ENCODE measurements at places on chromosomes 1 and 21.

DNA sequence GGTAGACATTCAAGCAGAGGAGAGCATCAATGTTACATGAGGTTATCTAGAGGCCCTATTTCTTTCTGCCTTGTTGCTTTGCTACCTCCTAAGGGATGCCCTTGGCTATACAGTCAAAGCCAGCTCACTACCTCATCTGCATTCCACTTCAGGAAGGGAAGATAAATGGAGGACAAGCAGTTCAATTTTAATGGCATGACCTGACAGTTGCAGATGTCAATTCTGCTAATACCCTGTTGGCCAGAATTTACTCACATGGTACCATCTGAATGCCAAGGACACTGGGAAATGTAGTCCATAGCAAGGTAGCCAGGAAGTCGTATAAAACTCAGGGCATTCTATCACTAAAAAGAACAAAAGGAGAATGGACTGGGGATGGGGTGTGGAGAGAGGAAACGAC lies 31.5 kb downstream of the PALMD start:
- no peaks in the 10 kb centered on the region for H3K4me1 ChIP-seq
- H3K27ac ChIP-seq, result no peak overlapping the region
- H3K36me3 ChIP-seq, result no peaks in the 10 kb centered on the region

DNA sequence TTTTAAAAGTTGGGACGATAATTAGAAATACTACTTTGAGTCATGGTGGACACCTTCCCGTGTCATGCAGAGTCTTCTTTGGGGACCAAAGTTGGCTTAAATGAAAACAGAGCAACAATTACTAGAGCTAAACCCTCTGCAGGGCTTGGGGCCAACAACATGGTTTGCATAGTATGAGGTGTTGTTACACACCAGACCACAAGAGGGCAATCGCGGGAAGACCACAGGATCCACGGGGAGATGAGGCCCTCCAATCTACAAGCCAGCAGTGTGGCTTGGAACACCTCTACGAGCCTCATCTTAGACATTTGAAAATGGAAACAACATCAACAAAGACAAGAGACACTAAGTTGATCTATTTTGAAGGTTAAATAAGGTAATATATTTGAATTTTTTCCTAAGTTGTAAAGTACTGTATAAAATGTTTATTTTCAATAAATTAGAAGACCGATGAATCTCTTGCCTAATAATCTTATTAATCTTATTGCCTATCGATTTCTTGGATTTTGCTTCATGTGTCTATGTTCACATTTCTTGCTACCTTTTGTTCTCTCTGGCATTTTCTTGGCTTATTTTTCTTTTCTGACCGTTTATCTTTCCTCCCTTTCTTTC lies 8.2 kb upstream of the SMCP start:
- H3K4me3 ChIP-seq, result no peak overlapping the region
- DNase-seq, result peak; percentile 46
- no peaks in the 10 kb centered on the region for H3K4me1 ChIP-seq
- peaks cover 5% of the 10 kb centered on the region for H3K27me3 ChIP-seq

GRCh38 chr1:80825067-80825466 lies 975.7 kb upstream of the ADGRL2 start:
- H3K36me3 ChIP-seq, result no peaks in the 10 kb centered on the region
- H3K4me3 ChIP-seq, result no peak overlapping the region
- H3K27ac ChIP-seq, result no peak overlapping the region

DNA sequence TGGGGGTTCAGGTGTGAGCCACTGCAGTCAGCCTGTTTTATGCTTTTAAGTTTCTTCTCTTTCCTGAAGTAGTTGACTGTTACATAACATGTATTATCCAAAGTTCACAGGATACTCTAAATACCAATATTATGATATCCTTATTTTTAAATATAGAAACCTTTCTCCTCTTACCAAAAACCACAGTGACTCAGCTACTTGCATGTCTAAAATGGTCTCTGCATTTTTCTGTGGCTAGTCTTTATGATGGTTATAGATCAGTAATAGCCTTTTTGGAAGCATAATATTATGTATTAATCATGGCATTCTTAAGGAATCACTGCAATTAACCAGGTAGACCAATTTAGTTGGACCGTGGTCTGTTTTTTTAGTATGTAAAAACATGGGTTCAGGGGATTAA lies 210.8 kb upstream of the CACYBP start:
- H3K27ac ChIP-seq, result no peak overlapping the region
- H3K4me1 ChIP-seq, result peaks cover 14% of the 10 kb centered on the region
- no peak overlapping the region for H3K4me3 ChIP-seq
- no peaks in the 10 kb centered on the region for H3K36me3 ChIP-seq

DNA sequence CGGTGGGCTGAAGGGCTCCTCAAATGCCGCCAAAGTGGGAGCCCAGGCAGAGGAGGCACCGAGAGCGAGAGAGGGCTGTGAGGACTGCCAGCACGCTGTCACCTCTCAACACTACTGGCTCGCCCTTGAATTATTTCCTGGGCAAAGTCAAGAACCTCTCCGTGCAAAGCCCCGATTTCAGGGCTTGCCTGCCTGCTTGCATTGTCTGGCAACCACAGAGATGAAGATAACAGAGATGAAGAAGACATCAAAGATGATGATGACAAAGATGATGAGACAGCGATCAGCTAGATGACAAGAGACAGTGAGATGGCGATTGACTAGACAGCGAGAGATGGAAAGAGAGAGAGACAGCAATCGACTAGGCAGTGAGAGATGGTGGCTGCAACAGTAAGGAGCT lies 976.5 kb downstream of the ADGRL2 start:
- DNase-seq, result no peak
- peaks cover 2% of the 10 kb centered on the region for H3K27me3 ChIP-seq
- no peaks in the 10 kb centered on the region for H3K36me3 ChIP-seq
- no peak overlapping the region for H3K27ac ChIP-seq
- H3K4me1 ChIP-seq, result no peaks in the 10 kb centered on the region
- H3K4me3 ChIP-seq, result no peak overlapping the region

- DNase-seq, result no peak
- no peak overlapping the region for H3K4me3 ChIP-seq
- H3K4me1 ChIP-seq, result peaks cover 1% of the 10 kb centered on the region
- no peaks in the 10 kb centered on the region for H3K27me3 ChIP-seq
- no peak overlapping the region for H3K27ac ChIP-seq
- H3K36me3 ChIP-seq, result no peaks in the 10 kb centered on the region
Observed at GRCh38 chr1:43764581-43764980, 57.2 kb downstream of the ST3GAL3 start.

- H3K27me3 ChIP-seq, result peaks cover 4% of the 10 kb centered on the region
- H3K27ac ChIP-seq, result no peak overlapping the region
- H3K4me3 ChIP-seq, result no peak overlapping the region
- H3K4me1 ChIP-seq, result no peaks in the 10 kb centered on the region
Observed at GRCh38 chr1:165965857-165966256, 138.4 kb downstream of the UCK2 start.

- H3K4me1 ChIP-seq, result no peaks in the 10 kb centered on the region
- no peaks in the 10 kb centered on the region for H3K36me3 ChIP-seq
- no peak overlapping the region for H3K4me3 ChIP-seq
- no peak overlapping the region for H3K27ac ChIP-seq
- DNase-seq, result peak; percentile 24
Observed at GRCh38 chr1:14915356-14916054, 238.0 kb upstream of the TMEM51 start.

- H3K27ac ChIP-seq, result peak overlapping the region; percentile 77
- DNase-seq, result no peak
- H3K4me1 ChIP-seq, result peaks cover 43% of the 10 kb centered on the region
- peaks cover 6% of the 10 kb centered on the region for H3K36me3 ChIP-seq
Observed at GRCh38 chr1:28927648-28928313, 13.4 kb downstream of the EPB41 start.

GRCh38 chr1:153777648-153778047 lies 2.4 kb downstream of the SLC27A3 start:
- H3K27me3 ChIP-seq, result no peaks in the 10 kb centered on the region
- H3K36me3 ChIP-seq, result peaks cover 28% of the 10 kb centered on the region
- DNase-seq, result no peak
- no peak overlapping the region for H3K4me3 ChIP-seq
- peaks cover 24% of the 10 kb centered on the region for H3K4me1 ChIP-seq
- no peak overlapping the region for H3K27ac ChIP-seq

GRCh38 chr1:223665592-223666312 lies at the start of gene CAPN8:
Gene CAPN8, minus strand, starts transcription at chr1:223665701. Its CDS starts 55 bp downstream, at chr1:223665646.
- no peak within 1 kb of the TSS for H3K4me3 ChIP-seq
- no peaks in the 10 kb centered on the region for H3K4me1 ChIP-seq
- H3K27ac ChIP-seq, result no peak within 1 kb of the TSS

DNA sequence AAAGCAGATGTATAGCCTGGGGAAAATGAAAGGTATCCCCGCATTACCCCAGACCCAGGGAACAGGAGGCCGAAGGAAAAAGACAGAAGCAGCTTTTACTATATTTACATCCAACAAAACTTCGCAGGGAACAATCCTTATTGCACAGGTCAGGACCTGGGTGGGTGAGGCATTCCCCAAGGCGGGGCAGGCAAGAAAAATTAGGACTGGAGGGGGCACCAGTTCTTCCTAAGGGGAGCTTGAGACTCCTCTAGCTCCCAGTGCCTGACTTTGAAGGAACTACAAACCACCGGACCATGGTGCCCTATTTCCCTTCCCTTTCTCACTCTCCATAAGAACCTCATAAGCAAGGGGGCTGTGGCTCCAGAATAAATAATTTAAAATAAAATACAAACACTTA lies 6.7 kb upstream of the GATAD2B start:
- H3K27me3 ChIP-seq, result no peaks in the 10 kb centered on the region
- no peak overlapping the region for H3K27ac ChIP-seq
- H3K4me1 ChIP-seq, result peaks cover 4% of the 10 kb centered on the region

DNA sequence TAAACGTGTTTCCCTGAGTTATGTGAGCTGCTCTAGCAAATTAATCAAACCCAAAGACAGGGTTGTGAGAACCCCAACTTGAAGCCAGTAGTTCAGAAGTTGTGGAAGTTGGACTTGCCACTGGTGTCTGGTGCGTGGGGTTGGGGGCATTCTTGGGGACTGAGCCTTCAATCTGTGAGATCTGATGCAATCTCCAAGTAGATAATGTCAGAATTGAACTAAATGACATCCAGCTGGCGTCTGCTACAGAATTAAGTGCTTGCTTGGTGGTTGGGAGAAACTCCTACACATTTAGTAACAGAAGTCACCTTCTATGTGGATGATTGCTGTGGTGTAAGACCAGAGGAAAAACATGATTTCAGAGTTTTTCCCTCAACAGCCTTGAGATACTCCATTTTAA lies 207.4 kb downstream of the FGGY start:
- no peak for DNase-seq
- H3K36me3 ChIP-seq, result no peaks in the 10 kb centered on the region
- H3K4me3 ChIP-seq, result no peak overlapping the region
- H3K27ac ChIP-seq, result no peak overlapping the region

DNA sequence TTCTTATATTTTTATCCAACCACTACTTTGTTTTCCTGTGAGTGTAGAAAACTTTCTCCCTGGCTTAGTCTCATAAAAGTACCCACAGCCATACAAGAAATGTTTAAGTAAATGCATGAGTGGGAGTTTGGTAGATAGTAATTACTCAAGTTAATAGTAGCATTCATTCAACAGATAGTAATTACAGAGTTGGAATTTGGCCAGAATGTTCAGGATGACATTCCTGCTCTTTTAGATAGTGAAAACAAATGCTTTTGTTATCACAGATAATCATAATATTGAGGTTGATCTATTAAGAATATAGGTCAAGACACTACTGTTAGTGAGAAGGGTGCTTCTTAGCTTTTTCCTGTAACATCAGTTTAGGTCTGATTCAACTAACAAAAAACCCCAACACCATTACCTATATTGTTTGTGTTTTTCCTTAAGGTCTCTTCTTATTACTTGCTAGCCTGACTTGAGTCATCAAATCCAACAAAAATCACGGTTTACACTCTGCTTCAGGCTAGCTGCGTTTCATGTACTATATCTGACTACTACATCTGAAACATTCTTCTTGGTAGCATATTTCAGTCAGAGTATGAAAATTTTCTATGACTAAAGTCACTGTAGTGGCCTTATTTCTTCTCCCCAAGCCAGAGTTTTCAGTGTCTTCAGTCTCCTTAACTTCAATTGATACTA lies 163.7 kb downstream of the HS2ST1 start:
- no peak overlapping the region for H3K4me3 ChIP-seq
- peaks cover 12% of the 10 kb centered on the region for H3K36me3 ChIP-seq
- DNase-seq, result no peak
- no peaks in the 10 kb centered on the region for H3K27me3 ChIP-seq

GRCh38 chr21:37276377-37276776 lies 9.2 kb upstream of the VPS26C start:
- DNase-seq, result no peak
- no peak overlapping the region for H3K27ac ChIP-seq
- H3K36me3 ChIP-seq, result no peaks in the 10 kb centered on the region
- peaks cover 2% of the 10 kb centered on the region for H3K4me1 ChIP-seq

GRCh38 chr1:199335496-199335895 lies 692.0 kb upstream of the NR5A2 start:
- no peak overlapping the region for H3K27ac ChIP-seq
- H3K36me3 ChIP-seq, result no peaks in the 10 kb centered on the region
- H3K4me1 ChIP-seq, result no peaks in the 10 kb centered on the region
- H3K27me3 ChIP-seq, result peaks cover 19% of the 10 kb centered on the region
- no peak for DNase-seq

- H3K27me3 ChIP-seq, result no peaks in the 10 kb centered on the region
- DNase-seq, result no peak
- H3K4me1 ChIP-seq, result no peaks in the 10 kb centered on the region
- no peak overlapping the region for H3K4me3 ChIP-seq
- H3K27ac ChIP-seq, result no peak overlapping the region
Observed at GRCh38 chr1:209510063-209510462, 73.5 kb upstream of the CAMK1G start.

Measured in activated T-helper 2 cell treated with anti-CD3 and anti-CD28 coated beads, Interferon-gamma antibody, Interleukin-2, Interleukin-4, amounts not matched to agents 10 μg/mL and 5 μg/mL and 100 μg/mL, durations not matched to agents 14 hours and 24 hours and 36 hours (primary cell).